ENCODE measurements at places on chromosomes 11 and 22.

GRCh38 chr11:79167510-79168188 lies 273.2 kb downstream of the TENM4 start:
- no peak for DNase-seq

GRCh38 chr11:87405356-87405755 lies 367.6 kb downstream of the TMEM135 start:
- DNase-seq, result no peak

- DNase-seq, result no peak
Observed at GRCh38 chr11:62553080-62553838, 6.7 kb upstream of the AHNAK start.

DNA sequence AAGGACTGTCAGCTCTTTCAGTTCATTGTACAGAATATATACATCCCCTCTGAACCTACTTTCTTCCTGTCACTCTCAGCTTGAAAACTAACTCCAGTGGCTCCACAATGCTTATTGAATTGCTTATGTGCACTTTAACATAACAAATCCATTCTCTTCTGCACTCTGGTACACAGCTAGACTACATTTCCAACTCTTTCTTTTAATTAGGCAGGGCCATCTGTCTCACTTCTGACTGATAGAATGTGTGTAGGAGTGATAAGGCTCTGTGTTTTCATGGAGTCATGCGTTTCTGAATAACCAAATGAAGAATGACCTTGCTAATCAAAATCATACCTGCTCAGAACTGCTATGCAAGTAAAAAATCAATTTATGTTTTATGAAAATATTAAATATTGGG lies 278.5 kb upstream of the CCDC179 start:
- no peak for DNase-seq

DNA sequence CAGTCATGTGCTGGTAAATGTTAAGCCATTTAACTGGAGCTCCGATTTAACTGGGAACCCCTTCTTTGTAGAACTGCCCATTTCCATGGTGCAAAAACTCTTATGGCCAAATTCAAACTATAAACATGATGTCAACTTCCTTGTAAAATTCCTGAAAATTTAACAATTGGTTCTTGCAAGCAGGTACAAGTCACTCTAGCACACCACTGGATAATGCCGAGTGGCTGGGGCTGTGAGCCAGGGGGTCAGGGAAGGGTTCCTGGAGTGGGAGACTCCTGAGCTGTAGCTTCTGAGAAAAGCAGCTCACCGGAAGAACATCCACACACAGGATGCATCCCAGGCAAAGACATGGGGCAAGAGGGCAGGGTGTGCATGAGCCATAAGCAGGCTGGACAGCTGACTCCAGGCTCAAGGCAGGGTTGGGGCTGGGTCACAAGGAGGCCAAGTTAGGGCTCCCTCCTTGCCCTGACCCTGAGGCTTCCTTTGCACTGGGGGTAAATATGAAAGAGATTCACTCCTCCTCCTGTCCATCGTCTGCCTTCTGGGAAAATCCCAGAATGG lies 18.2 kb downstream of the P2RY2 start:
- no peak for DNase-seq

GRCh38 chr11:22177186-22177585 lies 15.7 kb upstream of the ANO5 start:
- no peak for DNase-seq
